CD4-positive, alpha-beta T cell treated with Interleukin-21 for 1 hour (primary cell): ENCODE measurements at places on chromosomes 13 and 19.

- no peak for DNase-seq
Observed at GRCh38 chr13:88339271-88339741, 668.1 kb downstream of the SLITRK5 start.

DNA sequence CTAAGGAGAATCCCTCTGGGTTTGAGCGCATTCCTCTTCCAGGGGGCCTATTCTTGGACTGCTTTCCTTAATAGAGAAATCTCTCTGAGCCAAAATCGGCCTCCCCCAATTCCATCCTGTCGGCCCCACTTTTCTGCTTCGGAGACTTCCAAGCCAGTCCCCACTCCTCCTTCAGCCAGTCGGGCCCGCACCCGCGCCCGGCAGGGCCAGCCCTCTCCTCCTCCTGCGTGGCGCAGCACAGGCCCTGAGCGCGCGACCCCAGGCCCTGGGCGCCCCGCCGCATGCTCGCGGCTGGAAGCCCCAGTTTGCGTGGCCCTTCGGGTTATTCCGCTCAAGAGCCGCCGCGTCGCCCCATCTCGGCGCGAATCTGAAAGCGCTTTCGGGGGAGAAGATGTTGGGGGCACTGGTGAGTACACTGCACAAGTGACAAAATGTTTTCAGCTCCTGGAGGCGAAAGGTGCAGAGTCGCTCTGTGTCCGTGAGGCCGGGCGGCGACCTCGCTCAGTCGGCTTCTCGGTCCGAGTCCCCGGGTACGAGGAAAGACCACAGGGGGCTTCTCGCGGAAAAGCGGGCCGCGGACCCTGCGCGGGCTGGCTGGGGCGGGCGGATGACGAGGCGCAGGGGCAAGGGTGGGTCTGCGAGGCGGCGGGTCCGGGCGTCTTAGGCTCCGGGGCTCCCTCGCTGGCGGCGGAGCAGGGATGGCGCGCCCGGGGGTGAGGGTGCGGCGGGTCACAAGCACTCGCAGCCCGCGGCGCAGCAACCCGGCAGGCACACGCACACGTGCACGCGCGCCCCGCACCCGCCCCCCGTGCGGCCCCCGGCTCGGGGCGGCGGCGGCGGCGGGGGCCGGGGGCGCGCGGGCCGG, at the start of gene IL17D:
IL17D (plus strand) TSS at position 785 of the 865 bp plus-strand sequence. CDS start 303 bp downstream, outside the sequence.
- DNase-seq = peak; percentile 45

DNA sequence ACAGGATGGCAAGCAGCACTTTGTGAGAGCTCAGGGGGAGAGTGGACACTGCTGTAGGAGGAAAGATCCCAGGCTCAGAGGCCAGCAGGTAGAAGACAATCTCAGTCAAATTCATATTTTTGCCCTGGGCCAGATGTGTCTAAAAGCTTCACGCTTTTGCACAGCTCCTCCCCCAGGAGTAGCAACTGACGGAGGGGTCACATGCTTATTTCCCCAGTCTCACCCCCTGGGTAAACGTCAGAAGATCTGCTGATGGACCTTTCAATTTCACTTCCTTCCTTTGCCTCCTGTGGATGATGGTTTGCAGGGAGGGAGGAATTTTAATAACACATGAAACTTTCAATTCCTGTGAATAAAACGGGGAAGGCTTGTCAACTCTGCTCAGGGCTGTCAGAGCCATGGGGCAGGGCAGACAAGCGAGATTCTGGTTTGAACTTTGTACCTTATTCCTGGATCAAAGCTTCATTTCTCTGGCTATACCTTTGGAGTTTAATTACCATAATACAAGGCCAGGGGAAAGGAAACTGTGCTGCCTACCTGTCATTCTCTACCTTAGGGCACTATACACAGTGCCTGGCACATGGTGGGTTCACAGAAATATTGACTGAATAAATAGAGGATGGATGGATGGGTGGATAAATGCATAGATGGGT, 41.0 kb downstream of the POU4F1 start:
- DNase-seq = no peak

DNA sequence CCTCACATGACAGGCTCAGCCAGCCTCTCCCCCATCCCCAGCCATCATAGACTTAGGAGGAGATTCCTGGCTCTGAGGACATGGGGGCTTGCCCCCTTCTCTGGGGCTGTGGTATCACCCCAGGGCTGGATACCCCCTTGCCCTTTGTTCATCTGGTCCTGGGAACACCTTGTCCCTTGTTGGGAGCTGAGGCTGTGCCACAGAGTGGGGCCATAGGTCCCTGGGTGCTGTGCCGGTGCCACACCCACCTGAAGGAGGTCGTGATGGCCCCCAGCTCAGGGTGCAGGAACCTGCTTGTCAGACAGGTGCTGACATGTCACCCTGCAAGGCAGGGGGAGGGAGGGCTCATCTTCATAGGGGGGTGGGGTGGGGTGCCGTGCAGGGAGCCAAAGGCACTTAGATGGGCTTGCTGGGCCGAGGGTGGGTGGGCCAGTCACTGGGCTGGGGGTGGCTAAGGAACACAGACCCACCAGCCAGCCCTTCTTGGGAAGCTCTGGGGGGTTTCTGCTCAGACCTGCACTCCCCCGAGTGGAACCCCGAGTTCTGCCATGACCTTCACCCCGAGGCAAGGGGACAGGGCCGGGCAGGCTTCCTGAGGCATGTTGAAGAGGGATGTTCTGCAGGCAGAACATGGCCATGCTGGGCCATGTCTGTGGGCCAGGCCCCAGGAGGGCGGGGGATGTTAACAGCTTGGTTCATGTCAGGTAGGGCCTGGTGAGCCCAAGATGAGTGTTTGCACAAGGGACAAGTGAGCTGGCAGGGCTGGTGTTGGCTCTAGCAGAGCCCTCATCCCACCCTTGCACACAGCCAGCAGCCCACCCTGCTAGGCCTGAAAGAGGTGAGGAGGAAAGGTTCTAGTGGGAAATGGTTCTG, 28.0 kb downstream of the TSSK6 start:
- no peak for DNase-seq

DNA sequence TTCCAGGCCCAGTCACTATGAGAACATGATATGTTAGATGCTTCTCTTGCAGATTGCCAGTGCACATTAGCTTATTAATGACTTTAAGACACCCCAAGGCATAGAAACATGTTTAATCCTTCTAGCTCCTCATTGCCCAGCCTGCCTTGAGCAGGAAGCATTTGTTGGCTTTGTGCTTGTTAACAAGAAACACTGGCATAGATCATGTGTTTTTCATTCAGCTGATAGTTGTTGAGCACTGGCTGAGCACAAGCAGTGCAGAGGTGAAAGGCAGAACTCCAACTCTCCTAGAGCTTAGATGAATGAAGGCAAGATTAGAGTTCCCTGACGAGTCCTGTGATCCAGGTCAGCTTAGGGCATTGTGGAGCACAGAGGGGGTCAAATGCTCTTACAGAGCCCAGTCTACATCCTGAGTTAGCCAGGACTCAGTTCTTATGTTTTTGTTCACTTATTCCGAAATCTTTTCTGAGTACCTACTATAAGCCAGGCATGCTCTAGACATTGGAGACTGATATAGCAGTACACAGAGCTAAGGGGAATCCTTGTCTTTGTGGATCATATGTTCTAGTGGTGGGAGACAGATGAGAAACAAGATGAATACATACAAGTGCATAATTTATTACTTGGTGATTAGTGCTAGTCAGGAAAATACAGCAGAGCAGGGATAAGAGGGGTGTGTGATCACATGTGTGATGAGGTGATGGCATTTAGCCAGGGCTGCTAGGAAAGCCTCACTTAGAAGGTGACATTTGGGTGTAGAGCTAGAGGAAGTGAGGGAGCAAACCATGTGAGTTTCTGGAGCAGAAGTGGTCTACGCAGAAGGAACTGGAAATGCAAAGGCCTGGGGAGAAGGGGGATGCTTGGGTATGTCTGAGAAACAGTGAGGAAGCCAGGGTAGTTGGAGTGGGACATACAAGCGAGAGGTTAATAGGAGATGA, 101.2 kb downstream of the WASF3 start:
- no peak for DNase-seq

DNA sequence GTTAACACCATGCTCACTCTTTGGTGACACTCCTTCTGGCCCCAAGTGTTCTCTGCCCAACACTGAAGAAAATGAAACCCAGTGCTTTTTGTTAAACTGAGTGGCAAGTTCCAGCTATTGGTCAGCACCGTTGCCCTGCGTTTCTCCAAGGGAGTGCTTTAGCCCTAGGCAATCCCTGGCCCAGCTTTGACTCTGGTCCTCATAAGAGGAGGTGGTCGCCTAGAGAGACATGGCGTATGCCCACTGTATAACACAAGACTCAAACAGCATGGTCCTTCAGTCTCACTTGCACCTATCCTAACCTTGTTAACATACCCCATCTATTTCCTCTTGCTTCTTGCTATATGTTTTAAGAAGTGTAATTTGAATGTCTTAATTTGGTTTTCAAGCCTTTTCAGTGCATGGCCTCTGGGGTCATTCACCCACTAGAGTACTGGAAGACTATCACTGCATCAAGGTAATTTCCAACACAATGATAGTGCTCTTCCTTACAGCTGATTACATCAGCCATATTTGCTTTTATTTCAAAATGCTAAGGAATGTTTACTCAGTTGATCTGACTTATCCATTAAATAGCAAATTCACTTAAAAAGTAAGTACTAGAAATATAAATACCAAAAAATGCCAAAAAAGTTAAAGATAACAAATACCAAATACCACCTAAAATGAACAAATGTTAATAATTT, 190.5 kb upstream of the SOX21 start:
- no peak for DNase-seq

DNA sequence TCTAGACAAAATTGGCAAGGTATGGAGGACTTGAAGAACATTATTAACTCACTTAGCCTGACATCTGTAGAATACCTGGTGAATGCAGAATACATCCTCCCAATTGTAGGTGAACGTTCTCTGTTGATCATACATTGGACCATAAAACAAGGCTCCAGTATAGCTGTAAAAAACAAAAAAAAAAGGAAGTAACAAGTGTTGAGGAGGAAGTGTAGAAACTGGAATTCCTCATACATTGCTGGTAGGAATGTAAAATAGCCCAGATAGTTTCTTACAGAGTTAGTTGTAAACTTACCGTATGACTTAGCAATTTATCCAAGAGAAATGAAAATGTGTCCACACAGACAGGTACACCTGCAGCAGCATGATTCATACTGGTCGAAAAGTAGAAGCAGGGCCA, 44.8 kb downstream of the TSSK6 start:
- DNase-seq = no peak

DNA sequence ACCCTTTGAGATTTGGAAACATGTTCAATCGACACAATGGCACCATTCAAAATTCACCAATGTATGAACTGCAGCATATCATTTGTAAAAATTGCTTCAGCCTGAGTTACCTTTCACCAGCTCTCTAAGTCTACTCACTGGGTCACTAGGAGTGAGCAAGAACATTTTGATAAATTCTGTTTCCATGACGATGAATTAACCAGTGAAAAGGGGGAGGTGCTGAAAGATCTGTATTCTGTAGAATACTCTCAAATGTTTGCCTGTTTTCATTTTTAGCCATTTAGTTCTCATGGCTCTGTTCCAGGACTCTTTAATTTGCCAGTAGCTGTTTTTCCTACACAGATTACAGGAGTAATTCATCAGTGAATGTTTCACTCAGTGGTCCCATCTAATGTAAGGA, 883.4 kb downstream of the DIAPH3 start:
- no peak for DNase-seq
